ENCODE measurements at places on chromosomes 1 and 21.

DNA sequence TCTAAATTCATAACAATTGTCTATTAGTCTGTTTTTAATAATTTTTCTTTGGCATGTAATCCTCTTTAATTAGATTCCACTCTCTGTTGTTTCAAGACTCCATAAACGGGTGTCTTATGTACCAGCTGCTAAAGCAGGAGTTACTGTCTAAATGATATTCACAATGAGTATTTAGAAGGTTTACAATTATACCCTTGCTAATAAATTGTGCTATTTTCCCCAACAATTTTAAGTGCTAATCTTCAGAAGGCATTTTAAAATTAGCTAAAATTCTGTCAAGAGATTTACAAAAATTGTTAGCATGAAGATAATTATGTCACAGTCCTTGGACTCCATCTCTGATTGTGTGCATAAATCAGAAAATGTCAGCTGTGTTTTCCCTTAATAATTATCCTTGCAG, 83.7 kb downstream of the DPYD start:
- DNase-seq, result no peak

- DNase-seq, result no peak
Observed at GRCh38 chr1:162233066-162233465, 143.6 kb downstream of the SPATA46 start.

DNA sequence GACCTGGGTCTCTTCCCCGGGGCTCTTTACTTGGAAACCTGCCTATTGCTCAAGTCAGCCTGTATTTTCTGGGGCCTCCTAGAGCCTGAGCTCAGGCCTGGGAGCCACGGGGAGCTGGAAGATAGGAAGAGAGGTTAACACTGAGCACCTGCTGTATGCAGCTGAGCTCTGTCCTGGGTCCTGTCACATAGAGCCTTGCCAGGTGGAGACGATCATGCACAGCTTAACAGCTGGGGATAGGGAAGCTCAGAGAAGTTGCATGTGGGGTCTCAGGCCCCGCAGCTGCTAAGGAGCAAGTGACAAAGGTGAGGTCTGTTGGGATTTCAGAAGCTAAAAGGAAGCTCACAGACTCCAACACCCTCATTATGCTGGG, 127.4 kb upstream of the TMEM51 start:
- no peak for DNase-seq

GRCh38 chr1:165143437-165144065, 213.0 kb downstream of the LMX1A start:
- no peak for DNase-seq

GRCh38 chr1:184623404-184623803, 131.3 kb downstream of the EDEM3 start:
- DNase-seq, result no peak

DNA sequence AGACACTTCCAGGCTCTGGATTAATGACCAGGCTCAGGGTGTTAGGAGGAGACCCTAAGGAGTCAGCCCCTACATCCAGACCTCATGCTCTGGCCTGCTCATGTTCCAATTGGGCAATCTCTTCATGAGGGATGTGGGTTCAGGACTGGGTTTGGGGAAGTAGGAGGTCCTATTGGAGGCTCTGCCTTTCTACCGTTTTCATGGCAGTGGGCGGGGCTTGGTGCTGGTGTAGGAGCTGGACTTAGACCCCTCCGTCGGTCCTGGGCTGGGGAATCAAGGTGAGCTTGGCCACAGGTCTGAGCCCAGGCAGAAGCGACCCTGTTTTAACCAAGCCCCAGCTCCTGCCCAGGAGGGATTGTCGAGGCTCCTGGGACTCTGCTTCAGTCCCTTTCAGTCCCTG, 123.4 kb downstream of the PRDM16 start:
- DNase-seq, result no peak

DNA sequence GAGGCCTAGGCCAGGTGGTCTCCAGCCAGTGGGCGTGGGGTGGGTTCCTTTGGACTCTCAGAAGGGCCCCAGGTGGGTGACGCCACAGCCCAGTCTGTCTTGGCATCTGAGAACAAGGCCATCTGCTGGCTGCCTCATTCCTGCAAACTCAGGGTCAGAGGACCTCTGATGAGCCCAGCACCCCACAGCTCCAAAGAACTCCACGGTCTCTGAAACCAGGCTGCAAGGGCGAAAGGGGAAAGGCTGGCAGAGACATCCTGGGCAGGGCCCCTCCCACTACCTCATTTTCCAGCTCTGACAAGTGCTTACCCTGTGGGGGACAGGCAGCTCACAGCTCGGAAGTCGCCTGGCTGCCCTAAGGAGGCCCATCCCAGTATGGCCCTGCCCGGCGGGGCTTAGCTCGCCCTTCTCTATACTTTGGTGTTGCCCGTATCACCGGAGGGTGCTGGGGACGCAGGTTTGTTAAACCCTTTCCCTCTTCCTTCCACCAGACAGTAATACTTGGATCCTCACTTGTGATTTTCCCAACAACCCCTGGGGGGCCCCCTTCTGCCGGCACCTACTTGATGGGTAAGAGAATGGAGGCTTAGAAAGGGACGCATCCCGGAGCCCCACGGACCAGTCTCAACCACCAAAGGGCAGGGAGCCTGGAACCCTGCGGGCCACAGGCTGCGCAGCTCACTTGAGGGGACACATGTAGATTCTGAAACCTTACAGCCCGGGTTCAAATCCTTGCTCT, 10.9 kb upstream of the EDN2 start:
- DNase-seq, result no peak

GRCh38 chr1:38047603-38048141, 1.1 kb upstream of the POU3F1 start:
- no peak for DNase-seq

DNA sequence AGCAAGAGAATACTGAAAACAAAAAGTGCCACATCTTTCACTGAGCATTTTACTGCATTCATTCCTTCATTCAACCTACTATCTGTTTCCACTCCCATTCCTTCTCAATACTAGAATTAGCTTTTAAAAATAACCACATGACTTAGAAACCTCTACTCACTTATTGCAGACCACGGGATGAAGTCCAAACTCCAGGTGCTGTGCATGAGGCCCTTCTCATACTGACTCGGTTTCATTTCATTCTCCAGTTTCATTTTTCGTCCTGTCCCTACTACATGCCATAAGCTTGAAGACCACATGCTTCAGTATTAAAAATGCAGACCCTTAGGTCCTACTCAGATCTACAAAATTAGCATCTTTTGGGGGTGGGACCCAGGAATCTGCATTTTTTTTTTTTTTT, 2.3 kb upstream of the BACH1 start:
- no peak for DNase-seq

GRCh38 chr1:47703981-47704596, 266.2 kb downstream of the FOXD2 start:
- DNase-seq, result no peak

GRCh38 chr1:156969496-156969895, 49.1 kb downstream of the LRRC71 start:
- no peak for DNase-seq

DNA sequence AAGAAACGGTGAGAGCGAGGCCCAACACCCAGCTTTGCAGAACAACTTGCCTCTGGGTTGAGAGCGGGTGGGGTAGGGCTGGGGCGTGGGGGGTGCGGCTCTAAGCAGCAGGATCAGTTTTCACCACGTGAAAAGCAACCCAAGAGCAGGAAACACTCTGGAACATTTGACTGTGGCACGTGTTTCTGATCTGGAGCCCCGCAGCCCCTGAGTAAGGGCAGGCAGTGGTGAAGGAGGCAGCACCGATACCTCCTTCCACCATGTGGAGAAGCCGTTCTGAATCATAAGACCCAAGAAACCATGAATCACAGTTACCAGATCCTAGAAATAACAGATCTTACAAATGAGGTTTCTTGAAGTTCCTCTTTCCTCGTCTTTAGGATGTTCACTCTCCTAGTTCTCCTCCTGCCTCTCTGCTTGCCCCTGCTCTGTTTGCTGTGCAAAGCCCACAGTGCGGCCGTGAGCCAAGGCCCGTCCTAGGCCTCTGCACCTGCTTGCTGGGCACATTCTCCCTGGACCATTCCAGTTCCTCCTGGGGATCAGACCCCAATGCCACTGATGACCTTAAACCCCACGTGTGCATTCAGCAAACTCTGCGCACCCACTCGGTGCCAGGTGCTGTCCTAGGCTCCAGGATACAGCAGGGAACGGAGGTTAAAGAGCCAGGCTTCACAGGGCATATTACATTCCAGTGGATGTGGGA, 31.9 kb downstream of the SLC1A7 start:
- DNase-seq, result no peak

GRCh38 chr1:173758980-173759379, 44.2 kb downstream of the KLHL20 start:
- DNase-seq, result no peak

- DNase-seq, result no peak
Observed at GRCh38 chr1:72438270-72438669, 155.9 kb upstream of the NEGR1 start.

DNA sequence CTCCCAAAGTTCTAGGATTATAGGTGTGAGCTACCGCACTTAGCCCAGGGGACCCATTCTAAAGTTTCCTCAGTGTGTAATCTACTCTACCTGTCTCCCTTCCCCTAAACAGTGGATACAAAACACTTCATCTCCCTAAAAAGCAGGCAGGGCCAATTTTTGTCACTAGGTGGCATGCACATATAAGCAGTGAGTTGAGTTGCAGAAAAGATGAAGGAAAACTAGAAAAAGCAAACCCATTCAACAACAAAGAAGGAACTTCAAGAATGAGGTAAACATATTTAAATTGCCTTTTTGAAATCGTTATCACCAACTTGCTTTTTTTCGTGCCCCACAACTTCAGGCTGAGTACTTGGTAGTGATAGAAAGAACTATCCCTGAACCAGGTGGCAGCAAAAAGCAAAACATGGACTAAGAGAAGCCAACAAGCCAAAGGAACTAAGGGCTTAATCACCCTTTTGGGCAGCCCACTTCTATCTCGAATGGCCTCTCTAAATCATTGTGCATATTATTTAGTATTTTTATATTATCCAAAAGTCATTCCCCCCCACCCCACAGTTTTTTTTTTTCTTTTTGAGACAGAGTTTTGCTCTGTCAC, 19.7 kb upstream of the ALDH9A1 start:
- DNase-seq, result peak; percentile 39

DNA sequence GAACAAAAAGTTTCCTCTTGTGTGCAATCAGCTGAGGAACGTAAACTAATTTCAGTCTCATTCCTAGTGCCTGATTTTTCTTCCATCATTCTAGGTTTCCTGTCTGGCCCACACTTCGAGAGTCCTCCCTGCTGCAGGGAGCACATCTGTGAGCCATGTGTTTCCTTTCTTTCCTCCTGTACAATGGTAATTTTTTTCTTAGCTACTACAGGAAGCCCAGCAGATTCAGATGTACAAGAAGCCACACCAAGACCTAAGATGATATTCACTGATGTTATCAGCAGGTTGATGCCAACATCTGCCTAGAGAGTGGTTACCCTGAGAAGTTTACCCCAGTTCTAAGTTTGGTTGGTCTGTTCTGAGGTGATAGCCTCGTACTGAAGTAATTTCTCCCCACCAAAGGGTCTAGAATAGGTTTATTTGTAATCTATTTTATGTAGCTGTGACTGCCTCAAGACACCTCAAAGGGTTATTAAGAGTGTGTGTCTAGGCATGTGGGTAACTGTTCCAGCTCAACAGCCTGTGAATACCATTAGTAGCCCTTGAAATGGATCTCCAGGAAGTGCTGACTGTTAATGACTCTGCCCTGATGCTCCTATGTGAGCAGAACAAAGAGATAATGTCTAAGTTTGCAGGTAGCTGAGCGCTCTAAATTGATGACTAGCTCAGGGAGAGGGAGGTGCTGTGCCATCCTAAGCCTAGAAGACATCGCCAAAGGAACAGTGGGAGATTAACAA, 31.7 kb upstream of the CLDN14 start:
- DNase-seq, result no peak

GRCh38 chr1:37667023-37667671, 25.2 kb upstream of the CDCA8 start:
- no peak for DNase-seq

GRCh38 chr1:153805042-153805745, 30.0 kb downstream of the SLC27A3 start:
- DNase-seq, result no peak

DNA sequence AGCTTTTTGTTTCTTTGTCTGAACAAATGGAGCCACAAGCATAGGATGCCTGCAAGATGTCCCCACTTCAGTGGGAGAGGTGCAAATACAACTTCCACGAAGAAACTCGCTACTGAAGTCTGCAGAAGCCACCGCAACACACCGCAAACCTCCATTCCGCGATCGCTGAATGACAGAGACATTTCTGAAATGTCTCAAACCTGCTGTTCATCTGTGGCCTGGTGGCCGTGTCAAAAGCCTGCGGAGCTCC, 1.0 kb downstream of the TP53BP2 start:
- no peak for DNase-seq

DNA sequence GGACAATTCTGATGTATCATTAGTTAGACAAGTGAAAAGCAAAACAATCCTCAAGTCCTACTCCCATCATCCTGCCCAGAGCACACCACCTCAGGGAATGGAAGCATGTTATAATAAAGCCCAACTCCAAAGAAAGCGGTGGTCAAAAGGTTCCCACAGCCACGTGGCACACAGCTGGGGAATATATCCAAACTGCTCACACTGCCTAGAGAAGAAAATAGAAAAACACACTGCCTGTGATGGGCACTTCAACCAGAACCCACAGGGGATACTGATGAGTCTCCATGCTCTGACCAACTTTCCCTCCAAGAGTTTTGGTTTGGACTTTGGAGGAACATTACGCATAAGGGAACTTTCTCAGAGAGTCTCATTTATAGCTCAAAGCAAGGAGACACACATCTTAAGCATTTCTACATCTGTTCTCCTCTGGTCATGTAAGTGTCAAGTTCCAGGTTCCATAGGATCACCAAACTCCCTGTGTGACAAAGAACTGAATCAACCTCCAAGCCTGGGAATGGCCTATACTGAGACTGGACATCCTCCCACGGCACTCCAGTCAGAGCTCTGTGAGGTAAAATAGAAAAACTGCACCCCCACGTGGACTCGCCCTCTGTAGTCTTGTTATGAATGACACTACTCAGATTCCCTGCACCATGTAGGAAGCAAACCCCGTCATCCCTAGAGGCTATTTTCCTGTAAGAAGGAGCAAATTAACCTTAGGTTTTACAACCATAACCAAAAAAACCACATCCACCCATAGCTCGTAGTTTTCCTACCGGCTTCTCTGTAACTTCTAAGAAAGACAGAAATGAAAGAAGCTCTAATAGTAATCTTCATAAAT, 12.2 kb downstream of the DSTYK start:
- no peak for DNase-seq

Measured in NCI-H1694 (cell line).